Activated CD4-positive, alpha-beta T cell treated with anti-CD3 and anti-CD28 coated beads, Interleukin-2, amount 10 ng/mL, durations not matched to agents 24 days and 14 days (primary cell): ENCODE measurements at places on chromosomes 11 and 22. TPM values are rescaled to one million over a fixed set of nuclear protein-coding genes. Genes with fewer than 3 reads are reported as not detected.

- no peak for DNase-seq
- peaks cover 71% of the 10 kb centered on the region for H3K27me3 ChIP-seq
- no peak overlapping the region for H3K4me3 ChIP-seq
- H3K36me3 ChIP-seq: no peaks in the 10 kb centered on the region
Observed at GRCh38 chr11:12013781-12014180, 5.4 kb upstream of the DKK3 start.

Gene TEX12
- not detected in 2 replicates for total RNA-seq

DNA sequence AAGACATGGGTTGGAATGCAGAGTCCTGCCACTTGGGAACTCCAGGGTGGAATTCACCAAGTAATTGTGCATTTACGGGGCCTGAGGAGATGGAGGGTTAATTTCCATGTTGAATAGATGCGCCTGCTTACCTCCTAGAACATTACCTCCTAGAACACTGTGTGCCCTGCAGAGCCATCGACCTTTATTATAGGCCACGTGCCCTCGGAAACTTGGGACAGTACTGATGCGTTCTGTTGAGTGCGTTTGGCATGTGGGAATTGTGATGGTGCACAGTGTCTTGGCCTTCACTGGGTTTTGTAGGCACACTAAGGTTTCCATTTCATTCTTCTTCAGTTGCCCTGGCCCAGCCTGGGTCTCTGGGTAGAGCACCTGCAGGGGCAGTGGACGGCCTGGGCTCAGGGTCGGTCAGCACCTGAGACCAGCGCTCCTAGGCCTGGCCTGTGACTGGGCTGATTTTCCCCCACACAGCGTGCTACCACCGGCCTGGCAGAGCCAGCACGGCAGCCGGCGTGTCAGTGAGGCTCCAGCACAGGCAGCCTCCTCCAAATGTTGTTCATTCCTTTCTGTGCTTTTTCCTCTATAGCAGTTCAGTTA lies 12.7 kb downstream of the TRMU start:
- H3K4me1 ChIP-seq: no peaks in the 10 kb centered on the region
- no peak overlapping the region for H3K27ac ChIP-seq
- peaks cover 62% of the 10 kb centered on the region for H3K36me3 ChIP-seq
- H3K27me3 ChIP-seq: no peaks in the 10 kb centered on the region

DNA sequence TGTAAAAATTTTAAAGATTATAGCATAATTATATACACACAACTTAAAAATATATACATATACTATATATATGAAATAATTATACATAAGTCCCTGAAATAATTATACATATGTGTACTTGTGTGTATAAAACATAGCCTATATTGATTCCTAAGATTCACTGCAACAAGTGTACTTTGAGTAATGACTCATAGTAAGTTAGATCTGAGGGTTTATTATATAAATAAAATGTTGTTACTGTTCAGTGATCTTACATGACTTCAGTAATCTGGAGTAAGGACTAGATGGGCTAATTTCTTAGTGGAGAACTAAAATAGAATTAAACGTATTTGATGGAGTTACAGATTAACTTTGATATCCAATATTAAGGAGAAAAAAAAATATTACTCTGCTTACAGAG lies 350.5 kb downstream of the CNTN5 start:
- H3K4me1 ChIP-seq: no peaks in the 10 kb centered on the region
- no peak for DNase-seq
- no peaks in the 10 kb centered on the region for H3K36me3 ChIP-seq
- no peaks in the 10 kb centered on the region for H3K27me3 ChIP-seq
- H3K4me3 ChIP-seq: no peak overlapping the region

- no peak overlapping the region for H3K27ac ChIP-seq
- no peaks in the 10 kb centered on the region for H3K27me3 ChIP-seq
- no peak for DNase-seq
- no peaks in the 10 kb centered on the region for H3K4me1 ChIP-seq
Observed at GRCh38 chr11:94193288-94193687, 64.6 kb downstream of the PANX1 start.

Gene DBX1
- not detected in 2 replicates for total RNA-seq

- peak within 1 kb of the TSS; percentile 84 for H3K4me3 ChIP-seq
- H3K36me3 ChIP-seq: no peaks in the 10 kb centered on the region
- DNase-seq: peak; percentile 95
- peak within 1 kb of the TSS; percentile 80 for H3K27ac ChIP-seq
- peaks cover 33% of the 10 kb centered on the region for H3K27me3 ChIP-seq
Observed at GRCh38 chr11:77473801-77474683, at the start of gene PAK1. Gene PAK1 (minus strand): TSS chr11:77474094. CDS start chr11:77392520, 81,574 bp downstream.

GRCh38 chr11:128904303-128904655 lies 13.1 kb downstream of the KCNJ5 start:
- H3K4me3 ChIP-seq: peak overlapping the region; percentile 30
- peaks cover 12% of the 10 kb centered on the region for H3K4me1 ChIP-seq
- peaks cover 65% of the 10 kb centered on the region for H3K27me3 ChIP-seq

Gene TNNT3
- total RNA-seq: 1.1 and 1.2 TPM in 2 replicates

DNA sequence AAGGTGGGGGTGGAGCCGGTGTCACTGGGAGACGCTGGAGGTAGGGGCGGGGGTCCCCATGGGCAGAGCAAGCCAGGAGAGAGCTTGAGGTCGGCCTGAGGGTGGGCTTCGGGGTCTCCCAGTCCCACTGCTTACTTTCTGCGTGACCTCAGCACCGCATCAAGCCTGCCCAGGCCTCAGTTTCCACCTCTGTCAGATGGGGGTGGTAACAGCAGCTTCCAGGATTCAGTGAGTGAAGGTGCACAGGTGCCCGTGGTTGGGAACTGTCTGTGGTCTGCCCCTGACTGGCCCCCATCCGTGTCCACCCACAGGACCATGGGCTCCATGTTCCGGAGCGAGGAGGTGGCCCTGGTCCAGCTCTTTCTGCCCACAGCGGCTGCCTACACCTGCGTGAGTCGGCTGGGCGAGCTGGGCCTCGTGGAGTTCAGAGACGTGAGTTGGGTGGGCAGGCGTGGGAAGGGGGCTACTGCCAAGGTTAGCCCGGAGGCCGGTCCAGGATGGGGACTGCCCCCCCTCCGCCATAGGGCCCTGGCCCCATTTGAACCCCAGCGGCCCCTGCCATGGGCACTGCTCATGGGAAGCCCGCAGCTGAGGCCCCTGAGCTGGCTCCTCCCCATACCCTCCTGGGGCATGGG lies 2.2 kb downstream of the TCIRG1 start:
- H3K4me1 ChIP-seq: peaks cover 19% of the 10 kb centered on the region
- no peaks in the 10 kb centered on the region for H3K27me3 ChIP-seq
- peaks cover 10% of the 10 kb centered on the region for H3K36me3 ChIP-seq
- DNase-seq: no peak

DNA sequence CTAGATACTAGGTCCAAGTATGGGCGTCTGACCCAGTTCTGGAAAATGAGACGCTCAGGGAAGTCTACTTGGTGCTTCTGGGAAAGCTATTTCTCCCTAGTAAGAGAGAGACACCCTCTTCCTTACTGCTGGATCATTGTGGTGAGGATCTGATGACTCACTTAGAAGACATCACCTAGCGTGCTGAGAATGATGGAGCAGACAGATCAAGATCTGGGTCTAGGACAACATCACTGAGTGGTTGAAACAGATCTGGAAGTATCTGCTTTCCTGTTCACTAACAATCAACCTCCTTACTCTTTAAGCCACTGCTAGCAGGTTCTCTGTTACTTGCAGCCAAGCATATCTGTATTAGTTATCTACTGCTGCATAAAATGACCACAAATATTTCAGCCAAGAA lies 38.3 kb upstream of the HMGXB4 start:
- DNase-seq: no peak
- H3K27ac ChIP-seq: no peak overlapping the region
- H3K4me3 ChIP-seq: no peak overlapping the region
- H3K27me3 ChIP-seq: no peaks in the 10 kb centered on the region
- H3K36me3 ChIP-seq: no peaks in the 10 kb centered on the region

DNA sequence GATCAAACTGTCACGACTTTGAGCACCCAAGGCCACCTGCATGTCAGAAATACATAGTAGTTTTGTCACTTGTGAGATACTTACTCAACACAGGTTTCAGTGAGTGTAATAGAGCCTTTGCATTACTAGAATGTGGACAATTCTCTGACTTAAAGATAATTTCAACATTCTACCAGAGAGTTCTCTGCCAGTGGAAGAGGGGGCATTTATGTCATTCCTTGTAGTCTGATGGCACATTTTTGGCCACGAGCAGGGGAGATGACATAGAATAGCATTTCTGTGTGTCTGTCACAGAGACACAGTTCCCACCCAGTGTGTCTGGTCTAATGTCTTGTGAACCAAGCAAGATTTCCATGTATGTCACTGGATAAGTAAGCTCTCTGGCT lies 112.5 kb downstream of the DBX1 start:
- H3K4me1 ChIP-seq: no peaks in the 10 kb centered on the region
- no peak for DNase-seq
- H3K27me3 ChIP-seq: peaks cover 2% of the 10 kb centered on the region
- H3K4me3 ChIP-seq: no peak overlapping the region

DNA sequence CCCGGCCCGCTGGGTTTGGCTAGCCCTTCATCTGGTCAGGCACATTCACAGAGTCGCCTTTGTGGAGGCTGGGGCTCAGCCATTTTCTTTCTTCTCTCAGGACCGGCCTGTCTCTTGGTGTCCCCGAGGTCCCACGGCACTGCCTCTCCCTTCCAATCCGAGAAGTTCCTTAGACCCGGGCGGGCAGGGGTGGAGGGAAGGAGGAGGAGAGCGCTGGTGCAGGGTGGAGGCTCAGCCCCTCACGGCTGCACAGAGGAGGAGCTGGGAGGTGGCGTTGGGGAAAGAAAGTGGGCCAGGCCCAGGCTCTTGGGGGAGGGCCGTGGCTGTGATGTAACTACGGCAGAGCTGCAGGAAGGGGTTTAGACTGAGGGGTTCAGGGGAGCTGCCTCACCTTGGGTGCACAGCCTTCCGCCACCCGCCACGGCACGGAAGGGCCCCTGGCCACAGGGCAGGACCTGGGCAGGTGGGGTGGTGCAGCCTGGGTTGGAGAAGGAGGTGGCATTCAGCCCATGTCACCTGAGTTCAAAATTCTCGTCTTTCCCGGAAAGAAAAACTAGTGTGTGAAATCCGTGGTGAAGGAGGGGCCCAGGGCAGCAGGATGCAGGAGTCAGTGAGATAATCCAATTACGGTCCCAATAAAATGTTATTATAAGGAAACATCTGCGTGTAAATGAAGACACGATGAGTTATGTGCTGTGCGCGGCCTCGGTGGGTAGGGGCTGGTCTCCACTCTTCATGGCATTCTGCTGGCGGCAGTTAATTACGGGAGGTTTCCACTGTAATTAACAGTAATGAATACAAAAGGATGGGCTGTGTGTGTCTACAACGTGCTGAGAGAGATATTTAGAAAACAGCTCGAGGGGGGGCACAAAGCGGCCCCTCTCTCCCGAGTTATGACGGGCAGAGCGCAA lies 1.7 kb downstream of the BRSK2 start:
- H3K27me3 ChIP-seq: peaks cover 39% of the 10 kb centered on the region
- no peaks in the 10 kb centered on the region for H3K36me3 ChIP-seq
- no peak overlapping the region for H3K27ac ChIP-seq
- peak overlapping the region; percentile 49 for H3K4me3 ChIP-seq

Gene OR8H1
- total RNA-seq: not detected in 2 replicates

- DNase-seq: no peak
- no peaks in the 10 kb centered on the region for H3K27me3 ChIP-seq
- peaks cover 83% of the 10 kb centered on the region for H3K4me1 ChIP-seq
- peak overlapping the region; percentile 34 for H3K27ac ChIP-seq
- peak overlapping the region; percentile 21 for H3K4me3 ChIP-seq
- peaks cover 31% of the 10 kb centered on the region for H3K36me3 ChIP-seq
Observed at GRCh38 chr11:117972629-117973502, 13.3 kb upstream of the IL10RA start.

GRCh38 chr22:49402169-49402568 lies 425.5 kb downstream of the BRD1 start:
- H3K4me1 ChIP-seq: no peaks in the 10 kb centered on the region
- H3K27me3 ChIP-seq: peaks cover 2% of the 10 kb centered on the region
- H3K36me3 ChIP-seq: no peaks in the 10 kb centered on the region
- H3K27ac ChIP-seq: no peak overlapping the region
- no peak for DNase-seq
- H3K4me3 ChIP-seq: no peak overlapping the region

Gene GDPD4
- not detected in 2 replicates for total RNA-seq

Gene APOL3
- total RNA-seq: 42.2 and 44.8 TPM in 2 replicates

- DNase-seq: peak; percentile 80
- H3K27me3 ChIP-seq: peaks cover 12% of the 10 kb centered on the region
- peak overlapping the region; percentile 69 for H3K4me3 ChIP-seq
- peaks cover 4% of the 10 kb centered on the region for H3K36me3 ChIP-seq
- H3K27ac ChIP-seq: peak overlapping the region; percentile 87
- peaks cover 19% of the 10 kb centered on the region for H3K4me1 ChIP-seq
Observed at GRCh38 chr22:36901411-36902142, 11.9 kb upstream of the CSF2RB start.

Gene PRDM11
- total RNA-seq: 1.4 and 1.9 TPM in 2 replicates

- no peaks in the 10 kb centered on the region for H3K27me3 ChIP-seq
- H3K36me3 ChIP-seq: peaks cover 74% of the 10 kb centered on the region
- H3K4me3 ChIP-seq: no peak overlapping the region
- no peak for DNase-seq
- no peaks in the 10 kb centered on the region for H3K4me1 ChIP-seq
Observed at GRCh38 chr11:121611242-121611641, 158.5 kb upstream of the SORL1-AS1 start.

GRCh38 chr11:130672911-130673310 lies 224.5 kb downstream of the ADAMTS15 start:
- H3K4me1 ChIP-seq: no peaks in the 10 kb centered on the region
- no peaks in the 10 kb centered on the region for H3K36me3 ChIP-seq
- H3K27ac ChIP-seq: no peak overlapping the region
- H3K4me3 ChIP-seq: no peak overlapping the region
- no peaks in the 10 kb centered on the region for H3K27me3 ChIP-seq

GRCh38 chr11:122032317-122032716 lies 83.7 kb downstream of the BLID start:
- H3K4me3 ChIP-seq: no peak overlapping the region
- H3K4me1 ChIP-seq: no peaks in the 10 kb centered on the region
- no peak overlapping the region for H3K27ac ChIP-seq
- H3K36me3 ChIP-seq: no peaks in the 10 kb centered on the region

Gene CABP4
- 0.66 and 0.68 TPM in 2 replicates for total RNA-seq
